DMS79 treated with DMSO at 0.1 percent for 48 hours (cell line): ENCODE measurements at places on chromosomes 2 and 18.
A peak's percentile ranks its signal among the peaks of the same experiment; 100 is the strongest.

DNA sequence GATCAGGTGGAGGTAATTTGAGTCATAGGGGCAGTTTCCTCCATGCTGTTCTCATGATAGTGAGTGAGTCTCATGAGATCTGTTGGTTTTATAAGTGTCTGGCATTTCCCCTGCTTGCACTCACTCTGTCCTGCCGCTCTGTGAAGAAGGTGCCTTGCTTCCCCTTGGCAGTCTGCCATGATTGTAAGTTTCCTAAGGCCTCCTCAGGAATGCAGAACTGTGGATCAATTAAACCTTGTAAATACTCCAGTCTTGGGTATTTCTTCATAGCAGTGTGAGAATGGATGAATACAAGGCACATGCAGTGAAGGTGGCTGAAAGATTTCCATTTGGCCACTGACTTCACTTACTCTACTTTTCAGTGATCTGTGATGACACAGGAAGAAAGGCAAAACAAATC, 133.7 kb downstream of the SH3BP4 start:
- no peak for DNase-seq

DNA sequence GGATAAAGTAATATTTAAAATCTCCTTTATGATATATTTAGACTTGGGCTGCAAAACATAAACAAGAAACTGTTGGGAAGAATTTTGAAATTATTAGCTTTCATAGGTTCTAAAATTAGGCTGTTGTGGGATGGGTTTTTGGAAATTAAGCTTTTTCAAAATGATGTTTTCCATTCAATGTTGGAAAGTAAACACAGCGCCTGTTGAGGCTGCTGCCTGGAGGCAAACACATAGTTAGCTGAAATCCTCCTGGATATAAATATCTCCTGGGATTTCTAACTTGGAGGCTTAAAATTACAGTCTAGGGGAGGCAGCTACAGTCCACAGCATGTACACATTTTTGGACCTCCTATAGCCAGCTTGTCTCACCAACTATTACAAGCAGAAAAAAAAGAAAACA, 197.3 kb downstream of the DCC start:
- no peak for DNase-seq

- DNase-seq: no peak
Measured at GRCh38 chr2:208939852-208940251, 484.0 kb upstream of the MAP2 start.

DNA sequence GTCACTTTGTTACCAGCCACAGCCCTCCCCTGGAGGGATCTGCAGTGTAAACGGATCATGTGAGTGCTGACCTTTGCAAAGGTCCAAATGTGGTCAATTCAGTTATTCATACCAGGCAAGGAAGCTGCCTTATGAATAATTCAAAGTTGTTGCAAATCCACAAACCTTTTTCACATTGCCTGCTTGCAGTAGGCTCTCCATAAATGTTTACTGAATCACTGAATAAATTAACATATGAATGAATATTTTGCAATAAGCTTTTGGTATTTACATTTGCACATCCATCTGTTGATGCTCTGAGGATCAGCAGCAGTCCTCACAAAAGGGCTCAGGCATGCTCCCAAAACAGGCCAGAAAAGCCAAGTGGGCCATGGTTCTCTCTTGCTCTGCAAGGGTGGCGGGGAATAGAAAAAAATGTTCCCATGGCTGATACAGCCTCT, 156.8 kb downstream of the VAPA start:
- no peak for DNase-seq

DNA sequence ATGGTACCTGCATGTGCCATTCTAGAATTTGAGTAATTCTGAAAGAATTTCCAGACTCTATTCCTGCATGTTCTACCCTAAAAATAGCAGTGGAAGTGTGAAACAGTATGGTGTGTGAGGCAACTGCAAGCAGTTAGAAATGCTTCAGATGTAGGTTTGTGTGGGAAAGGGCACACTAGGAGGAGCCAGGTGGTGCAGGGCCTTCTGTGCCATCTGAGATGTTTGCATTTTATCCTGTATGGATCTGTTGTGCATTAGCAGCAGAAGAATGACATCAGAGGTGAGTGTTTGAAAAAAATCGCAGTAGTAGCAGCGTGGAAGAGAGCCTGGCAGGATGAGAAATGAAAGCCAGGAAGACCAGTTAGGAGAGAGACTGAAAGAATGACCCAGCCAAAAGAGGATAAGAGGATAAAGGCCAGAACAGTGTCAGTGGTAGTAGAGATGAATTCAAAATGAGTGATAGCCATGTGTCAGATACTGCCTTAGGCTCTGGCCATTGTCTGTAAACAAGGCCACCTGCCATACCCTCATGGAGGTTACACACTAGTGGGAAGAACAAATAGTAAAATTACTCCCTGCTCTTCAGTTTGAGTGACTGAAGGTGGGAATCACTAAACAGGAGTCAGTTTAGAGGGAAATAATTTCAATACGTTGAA, 142.2 kb downstream of the PKP4 start:
- no peak for DNase-seq

DNA sequence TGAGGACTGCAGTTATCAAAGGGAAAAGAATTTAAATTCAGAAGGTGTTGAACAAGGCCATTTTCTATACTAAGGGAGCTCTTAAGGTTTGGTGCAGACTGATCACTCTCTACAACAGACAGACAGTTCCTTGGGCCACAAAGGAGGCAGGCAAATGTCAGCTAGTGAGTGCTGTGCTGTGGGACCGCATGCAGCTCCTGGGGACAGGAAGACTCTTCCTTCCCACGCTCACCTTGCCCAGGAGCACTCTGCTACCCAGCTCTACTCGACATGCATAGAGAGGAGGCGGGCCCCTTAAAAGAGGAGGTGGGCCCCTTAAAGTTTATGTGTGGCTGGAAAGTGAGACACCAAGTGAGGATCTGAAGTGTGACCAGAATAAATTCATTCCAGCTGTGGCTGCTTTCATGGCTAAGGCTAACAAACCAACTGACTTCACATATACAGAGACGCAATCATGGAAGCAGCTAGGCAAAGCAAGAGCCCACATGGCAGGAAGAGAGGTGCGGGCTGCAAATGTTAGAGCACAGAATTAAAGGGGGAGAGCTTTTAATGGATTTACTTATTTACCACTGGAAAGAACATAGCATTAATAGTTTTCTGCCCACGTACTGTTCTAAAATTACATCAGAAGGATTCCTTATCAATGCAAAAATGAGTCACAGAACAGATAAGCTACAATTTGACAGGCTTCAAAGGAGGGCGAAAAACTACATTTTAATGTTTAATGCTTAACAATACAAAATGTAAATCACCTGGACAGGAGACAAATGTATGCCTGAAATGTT, 101.4 kb upstream of the RNU4ATAC start:
- no peak for DNase-seq

DNA sequence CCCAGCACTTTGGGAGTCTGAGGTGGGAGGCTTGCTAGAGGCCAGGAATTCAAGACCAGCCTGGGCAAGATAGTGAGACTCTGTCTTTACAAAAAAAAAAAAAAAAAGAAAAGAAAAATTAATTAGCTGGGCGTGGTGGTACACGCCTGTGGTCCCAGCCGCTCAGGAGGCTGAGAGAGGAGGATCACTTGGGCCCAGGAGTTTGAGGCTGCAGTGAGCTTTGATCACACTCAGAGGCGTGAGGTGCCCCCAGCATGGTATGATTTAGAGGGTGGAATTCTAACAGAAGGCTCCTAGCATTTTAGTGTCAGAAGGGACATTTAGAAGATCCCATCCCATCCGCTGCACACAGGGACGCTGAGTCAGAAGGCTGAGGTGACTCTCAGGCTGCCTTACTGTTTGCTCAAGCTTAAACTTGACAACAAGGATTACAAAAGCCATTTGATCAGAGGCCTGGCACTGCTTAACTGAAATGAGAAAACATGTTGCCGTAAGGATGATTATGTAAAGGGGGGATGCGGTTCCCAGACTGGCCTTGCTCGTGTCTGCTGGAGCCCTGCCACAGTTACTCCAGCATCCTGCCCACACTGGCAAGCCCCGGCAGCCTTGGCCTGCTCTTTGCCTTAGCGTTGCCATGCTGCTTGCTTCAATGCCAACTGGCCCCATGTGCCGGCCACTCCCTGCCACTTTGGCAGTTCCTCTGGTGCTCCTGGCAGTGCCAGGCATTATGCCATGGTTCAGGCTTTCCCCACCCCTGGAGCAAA, 45.6 kb upstream of the SLC1A4 start:
- no peak for DNase-seq

- no peak for DNase-seq
Measured at GRCh38 chr2:240211096-240211495, 70.6 kb upstream of the OTOS start.

DNA sequence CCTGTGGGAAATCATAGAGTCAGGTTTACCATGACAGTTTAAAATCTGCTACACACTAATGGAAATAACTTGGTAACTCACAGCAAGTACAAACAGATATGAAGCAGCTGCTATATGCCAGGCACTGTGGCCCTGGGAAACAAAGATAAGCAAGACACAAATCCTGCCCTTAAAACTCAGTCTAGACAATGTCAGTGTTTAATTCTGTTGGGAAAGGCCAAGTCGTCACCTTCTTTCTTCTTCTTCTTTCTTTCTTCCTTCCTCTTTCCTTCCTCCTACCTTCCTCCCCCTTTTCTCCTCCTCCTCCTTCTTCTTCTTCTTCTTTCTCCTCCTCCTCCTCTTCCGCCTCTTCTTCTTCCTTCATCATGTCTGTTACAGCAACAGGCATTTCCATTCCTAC, 26.8 kb downstream of the PLEK start:
- no peak for DNase-seq

DNA sequence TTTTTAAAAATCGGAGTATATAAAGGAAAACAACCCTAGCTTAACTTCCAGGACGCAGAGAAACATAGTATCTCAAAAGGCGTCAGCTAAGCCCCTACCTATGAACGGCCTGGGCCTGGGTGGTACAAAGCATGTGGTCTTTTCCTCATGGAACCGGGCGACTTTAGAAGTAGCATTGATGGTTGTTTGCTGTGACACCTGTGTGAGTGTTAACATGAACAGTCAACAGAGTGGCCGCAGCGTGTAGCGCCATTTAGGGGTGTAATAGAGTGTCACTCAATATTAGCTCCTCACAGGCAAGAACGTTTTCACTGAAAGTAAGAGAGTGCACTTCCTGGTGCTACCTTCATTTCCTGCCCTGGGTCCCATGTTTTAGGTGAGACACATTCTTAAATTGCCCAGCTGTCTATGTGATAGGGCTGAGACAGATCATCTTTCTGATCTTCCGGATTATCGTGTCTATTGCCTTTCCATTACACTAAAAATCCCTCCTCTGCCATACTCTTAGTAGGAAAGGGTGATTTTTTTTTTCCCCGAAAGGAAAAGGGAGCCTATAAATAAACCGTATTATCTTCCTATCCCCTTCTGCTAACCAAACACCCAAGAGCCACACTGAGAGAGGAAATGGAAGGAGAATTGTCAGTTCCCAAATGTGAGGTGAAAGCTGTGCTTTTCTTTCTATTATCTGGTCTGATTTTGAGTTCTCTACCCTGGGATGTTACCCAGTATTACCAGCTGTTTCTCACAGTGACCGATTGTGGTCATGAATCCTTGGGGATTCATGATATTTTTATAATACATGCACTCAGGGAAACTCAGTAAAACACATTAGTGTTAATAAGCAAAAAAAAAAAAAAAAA, 1.3 kb downstream of the GORASP2 start:
- peak; percentile 75 for DNase-seq

DNA sequence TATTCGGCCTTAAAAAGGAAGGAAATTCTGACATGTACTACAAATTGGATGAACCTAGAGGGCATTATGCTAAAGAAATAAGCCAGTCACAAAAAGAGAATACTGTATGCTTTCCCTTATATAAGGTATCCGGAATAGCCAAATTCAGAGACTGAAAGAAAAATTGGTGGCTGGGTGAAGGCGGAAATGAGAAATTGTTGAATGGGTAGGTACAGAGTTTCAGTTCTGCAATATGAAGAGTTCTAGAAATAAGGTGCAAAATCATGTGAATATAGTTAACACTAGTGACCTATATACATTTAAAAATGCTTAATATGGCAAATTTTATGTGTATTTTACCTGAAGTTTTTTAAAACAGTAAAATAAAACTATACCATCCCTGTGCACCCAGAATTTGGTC, 43.1 kb downstream of the RMP24 start:
- no peak for DNase-seq

DNA sequence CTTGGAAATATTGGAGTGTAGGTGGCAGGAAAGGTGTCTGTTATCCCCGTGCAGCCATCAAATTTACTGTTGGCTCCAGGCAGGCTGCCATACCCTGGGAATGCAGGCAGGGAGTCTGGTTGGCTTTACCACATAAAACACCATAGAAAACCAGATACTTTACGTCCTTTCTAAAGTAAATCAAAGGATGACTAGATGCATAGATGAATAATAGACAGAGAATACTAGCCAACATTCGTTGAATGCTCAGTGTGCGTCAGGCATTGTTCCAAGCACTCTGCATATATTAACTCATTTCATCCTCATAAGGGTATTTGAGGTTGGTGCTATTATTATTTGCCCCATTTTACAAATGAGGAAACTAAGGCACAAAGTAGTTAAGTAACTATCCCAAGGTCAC, 65.2 kb downstream of the VSNL1 start:
- DNase-seq: no peak

GRCh38 chr2:76464310-76464709, 753.6 kb upstream of the GCFC2 start:
- no peak for DNase-seq

GRCh38 chr2:111121028-111121827, 514 bp downstream of the BCL2L11 start:
- peak; percentile 57 for DNase-seq

DNA sequence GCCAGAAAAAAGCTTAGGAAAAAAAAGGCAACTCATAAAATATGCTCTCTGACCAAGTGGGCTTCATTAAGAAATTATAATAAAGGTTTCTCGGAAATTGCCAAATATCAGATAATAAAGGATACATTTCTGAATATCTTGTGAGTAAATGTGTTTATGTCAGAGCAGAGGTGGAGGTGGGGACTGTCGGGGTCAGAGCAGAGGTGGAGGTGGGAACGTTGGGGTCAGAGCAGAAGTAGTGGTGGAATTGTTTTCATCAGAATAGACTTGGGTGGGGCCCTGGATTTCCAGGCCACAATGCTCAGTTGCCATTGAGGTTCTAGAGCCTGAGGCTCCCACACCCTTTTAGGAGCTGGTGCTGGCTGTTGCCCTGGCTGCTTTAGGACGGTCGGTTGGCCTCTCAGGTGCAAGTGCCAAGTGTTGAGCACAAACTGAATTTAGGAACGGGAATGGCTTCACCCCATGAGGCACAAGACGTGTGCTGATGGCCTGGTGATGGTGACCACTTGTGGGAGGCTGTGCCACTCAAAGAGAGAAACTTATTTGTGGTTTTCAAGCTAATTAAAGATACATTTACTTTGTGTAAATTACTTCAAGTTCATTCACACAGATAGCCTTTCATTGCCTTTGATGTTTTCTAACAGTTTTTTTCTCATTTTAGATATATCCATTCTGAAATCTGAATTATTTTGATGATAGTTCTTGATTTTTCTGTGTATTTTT, 131.5 kb downstream of the ATP9B start:
- DNase-seq: peak; percentile 23

- no peak for DNase-seq
Measured at GRCh38 chr2:98448441-98449145, 3.9 kb downstream of the INPP4A start.
